SW 1271 (cell line): ENCODE measurements at places on chromosomes 5 and 9.

GRCh38 chr5:55540525-55540924, 5.8 kb upstream of the PLPP1 start:
- DNase-seq = no peak

- DNase-seq = no peak
Measured at GRCh38 chr5:141523991-141524390, 35.1 kb downstream of the PCDHGC5 start.

DNA sequence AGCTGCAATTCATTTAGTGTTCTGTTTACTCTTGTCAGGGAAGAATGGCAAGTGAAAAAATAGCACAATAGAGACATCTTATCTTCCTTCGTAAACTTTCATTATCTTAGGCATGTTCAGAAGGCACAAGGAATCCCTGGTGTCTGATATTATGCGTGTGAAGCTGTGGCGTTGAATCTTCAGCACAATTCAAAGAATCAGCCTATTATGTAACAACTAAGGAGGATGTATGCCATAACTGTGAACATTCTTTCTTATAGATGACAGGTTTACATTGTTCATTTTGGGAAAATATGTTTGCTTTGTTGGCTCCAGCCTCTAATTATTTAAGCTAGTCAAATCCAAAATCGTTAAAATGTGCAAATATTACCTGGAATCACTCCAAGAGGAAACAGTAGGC, 446.1 kb downstream of the ANXA1 start:
- DNase-seq = no peak

DNA sequence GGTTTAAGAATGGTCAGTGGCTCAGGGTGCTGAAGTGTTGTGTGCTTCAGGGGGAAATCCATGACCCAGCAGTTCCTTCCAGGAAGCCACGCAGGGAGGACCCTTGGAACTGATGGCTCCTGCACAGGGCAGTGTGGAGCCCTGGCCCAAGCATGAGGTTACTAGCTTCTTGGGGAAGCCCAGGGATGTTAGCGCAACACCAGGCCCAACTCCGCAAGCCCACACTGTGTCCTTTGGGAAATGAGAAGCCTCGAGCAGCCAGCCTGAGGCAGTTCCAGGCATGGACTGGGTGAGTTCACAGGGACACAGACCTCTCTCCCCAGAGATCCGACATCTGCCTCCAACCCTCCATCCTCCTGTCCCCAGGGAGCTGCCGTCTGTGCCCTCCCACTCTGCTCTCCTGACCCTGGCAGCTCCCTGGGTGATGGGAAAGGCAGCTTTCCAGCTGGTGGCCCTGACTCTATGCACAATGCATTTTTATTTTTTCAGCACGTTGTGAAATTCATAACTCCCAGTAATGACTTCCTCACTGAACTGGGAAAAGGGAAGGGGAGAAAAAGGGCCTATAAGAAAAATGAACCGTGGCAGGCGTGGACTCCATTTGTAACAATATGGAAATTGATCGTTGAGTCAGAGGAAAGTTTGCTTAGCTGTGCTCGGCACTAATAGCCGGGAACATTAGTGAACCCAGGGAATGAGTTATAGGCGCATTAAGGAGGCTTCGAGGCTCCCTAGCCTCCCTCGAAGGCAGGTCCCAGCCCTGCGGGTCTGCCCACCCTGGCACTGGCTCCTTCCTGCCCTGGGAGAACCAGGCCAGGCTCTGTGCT, 34.1 kb downstream of the LMX1B start:
- DNase-seq = no peak

- no peak for DNase-seq
Measured at GRCh38 chr5:151622367-151623088, 31.4 kb upstream of the FAT2 start.

DNA sequence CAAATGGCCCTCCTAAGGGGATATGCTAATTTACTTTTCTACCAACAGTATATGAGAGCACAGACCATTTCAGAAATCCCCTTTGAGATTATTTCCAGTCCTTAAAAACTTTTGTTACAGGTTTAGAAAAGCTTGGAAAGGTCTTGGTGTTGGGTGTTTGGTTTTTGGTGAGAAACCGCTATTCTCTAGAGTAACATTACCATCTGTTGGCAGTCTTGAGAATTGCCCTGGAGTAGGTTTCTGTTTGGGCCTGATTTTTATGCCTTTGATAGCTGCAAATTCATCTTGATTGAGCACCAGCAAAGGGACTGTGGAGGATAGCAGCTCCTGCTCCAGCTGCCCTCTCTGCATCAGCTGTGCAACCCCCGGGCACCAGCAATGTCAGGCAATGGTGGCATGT, 8.0 kb downstream of the NUDT2 start:
- peak; percentile 2 for DNase-seq

DNA sequence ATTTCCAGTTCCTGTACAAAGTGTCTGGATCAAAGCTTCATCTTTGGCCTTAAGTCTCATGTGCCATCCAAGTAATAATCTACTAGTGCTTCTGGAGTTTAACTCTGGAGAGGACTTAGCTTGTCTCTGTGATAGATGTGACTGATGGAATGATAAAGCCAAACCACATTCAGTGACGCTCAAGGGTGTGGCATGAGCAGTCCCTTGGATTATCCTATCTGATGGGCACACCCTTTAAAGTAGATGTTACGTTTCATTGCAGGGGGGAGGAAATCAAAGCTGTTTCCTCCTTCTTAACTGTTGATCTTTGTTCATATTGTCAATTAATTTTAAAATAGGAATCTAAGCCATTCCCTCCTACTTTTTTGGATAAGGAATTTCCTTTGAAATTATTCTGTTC, 8.5 kb upstream of the EGFLAM start:
- DNase-seq = no peak

GRCh38 chr5:147407094-147407681, 102.7 kb downstream of the DPYSL3 start:
- no peak for DNase-seq

- DNase-seq = no peak
Measured at GRCh38 chr5:78004559-78004958, 228.4 kb upstream of the TBCA start.

DNA sequence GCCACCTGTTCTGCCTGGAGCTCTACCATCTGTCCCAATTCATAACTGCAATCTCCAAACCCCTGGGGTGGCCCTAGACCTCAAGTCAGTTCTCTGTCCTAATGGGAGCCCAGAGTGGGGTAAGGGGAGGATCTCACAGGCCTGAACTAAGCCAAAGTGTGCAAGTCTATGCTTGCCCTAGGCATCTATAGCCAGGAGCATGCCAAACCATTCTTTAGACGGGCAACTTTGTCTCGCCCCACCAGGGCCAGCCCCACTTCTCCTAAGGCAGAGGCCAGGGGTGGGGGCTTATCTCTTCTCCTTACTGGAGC, 3.3 kb downstream of the ACSL6 start:
- DNase-seq = no peak

GRCh38 chr5:22842574-22842973, 10.6 kb downstream of the CDH12 start:
- DNase-seq = no peak

DNA sequence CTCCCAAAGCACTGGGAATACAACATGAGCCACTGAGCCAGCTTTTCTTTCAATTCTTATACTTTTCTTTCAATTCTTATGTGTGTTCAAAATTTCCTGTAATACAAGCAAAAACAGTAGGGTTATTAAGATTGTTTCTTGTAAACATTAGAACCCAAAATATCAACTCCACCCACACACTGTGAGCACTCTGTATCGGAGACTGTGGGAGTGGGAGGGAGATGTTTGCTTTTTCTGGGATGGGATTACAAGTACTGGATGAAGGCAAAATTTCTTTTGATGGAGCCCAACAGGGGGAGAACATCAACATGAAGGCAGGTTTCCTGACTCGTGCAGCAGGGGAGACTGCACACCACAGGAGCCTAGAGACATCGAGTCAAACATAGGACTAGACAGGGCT, 4.7 kb upstream of the CFAP90 start:
- DNase-seq = no peak

DNA sequence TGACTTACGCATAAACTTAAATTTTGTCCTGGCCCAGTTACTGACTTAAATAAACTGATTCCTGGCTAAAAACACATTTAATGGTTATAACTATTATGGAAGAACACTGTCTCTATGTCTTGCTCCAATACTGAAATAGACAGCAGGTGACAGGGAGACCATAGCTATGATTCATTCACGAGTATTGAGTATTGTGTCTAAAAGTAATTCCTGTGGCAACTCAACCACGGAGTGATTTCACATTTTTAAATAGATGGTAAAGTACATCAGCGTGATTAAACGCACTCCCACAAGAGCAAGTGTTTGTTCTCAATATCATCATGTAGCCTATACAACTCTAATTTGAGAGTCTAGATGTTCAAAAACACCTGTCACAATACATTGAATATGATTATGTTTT, 35.9 kb upstream of the PCSK1 start:
- no peak for DNase-seq

- no peak for DNase-seq
Measured at GRCh38 chr9:120221844-120222243, 358.1 kb downstream of the CDK5RAP2 start.

DNA sequence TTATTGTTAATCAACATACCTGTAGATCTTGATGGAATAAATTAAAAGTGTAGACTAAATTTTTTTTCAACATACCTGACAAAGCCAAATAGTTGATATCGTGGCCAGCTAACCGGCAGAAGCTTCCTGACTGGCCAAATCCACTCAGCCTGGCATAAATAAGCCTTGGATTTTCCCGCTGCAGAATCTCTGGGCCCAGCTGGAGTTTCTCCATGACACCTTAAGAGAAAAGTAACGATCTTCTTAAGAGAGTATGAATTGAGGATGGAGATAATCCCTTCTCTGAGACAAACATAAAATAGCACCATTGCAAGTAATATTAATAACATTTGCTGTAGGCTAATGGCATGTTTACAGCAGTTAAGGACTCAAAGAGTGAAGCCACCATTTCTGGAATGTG, 2.2 kb downstream of the AMACR start:
- DNase-seq = no peak

- no peak for DNase-seq
Measured at GRCh38 chr9:19116107-19116790, 11.0 kb downstream of the PLIN2 start.

- peak; percentile 97 for DNase-seq
Measured at GRCh38 chr5:126594748-126595485, at the start of gene ALDH7A1. Gene ALDH7A1 (minus strand): TSS chr5:126595219. CDS start chr5:126595198, 21 bp downstream.

- DNase-seq = no peak
Measured at GRCh38 chr9:89970701-89971100, 365.9 kb downstream of the GADD45G start.

- no peak for DNase-seq
Measured at GRCh38 chr5:38660194-38660668, 103.8 kb upstream of the LIFR start.

DNA sequence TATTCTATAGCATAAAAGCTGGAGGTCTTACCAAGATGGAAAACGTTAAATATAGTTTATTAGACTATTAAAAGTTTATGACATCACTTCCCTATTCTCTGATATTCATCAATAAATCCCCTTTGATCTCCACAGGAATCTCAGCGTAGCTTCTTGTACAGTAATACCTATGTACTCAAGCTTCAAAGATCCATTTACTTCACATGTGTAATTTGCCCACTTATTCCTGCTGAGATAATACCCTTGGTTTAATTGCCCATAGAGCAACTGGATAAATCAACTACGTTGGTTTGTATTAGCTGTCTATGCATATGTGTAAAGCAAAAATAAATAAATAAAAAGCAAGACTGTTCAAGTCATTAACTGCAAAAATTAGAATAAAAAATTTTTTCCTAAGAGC, 219.7 kb downstream of the EFNA5 start:
- no peak for DNase-seq

DNA sequence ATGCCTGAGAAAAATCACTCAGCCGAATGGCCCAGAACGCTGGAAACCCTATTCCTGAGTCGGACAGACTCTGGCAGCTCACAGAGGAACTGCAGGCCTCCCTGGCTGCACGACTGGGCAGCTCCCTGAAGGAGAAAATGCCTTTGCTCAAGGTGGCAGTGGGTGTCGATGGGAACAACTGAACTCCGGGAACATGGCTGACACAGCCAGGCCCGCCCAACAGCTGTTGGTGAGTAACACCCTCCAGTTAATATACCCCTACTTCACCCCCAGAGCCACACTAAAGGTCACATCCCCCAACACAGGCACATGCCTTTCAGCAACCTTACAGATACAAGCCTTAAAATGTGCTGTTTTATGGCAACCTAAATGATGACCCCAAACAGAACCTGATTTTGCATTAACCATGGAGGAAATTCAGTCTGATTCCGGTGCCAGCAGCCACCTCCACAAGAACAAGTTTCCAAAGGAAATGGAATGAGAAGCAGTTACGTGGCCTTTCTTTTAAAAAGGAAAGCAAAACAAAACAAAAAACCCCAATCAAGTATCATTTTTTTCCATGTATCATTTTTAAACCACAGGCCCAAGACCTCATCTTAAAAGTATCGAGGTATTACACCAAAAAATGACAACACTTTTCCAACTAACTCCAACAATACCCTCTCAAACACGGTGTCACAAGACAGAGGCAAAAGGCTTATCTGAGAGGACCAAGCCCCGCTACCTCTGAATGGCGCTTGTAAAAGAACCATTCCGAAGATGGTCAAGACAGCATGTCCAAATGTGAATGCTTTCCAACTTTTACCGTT, 3.1 kb downstream of the KLF9 start:
- DNase-seq = peak; percentile 22

DNA sequence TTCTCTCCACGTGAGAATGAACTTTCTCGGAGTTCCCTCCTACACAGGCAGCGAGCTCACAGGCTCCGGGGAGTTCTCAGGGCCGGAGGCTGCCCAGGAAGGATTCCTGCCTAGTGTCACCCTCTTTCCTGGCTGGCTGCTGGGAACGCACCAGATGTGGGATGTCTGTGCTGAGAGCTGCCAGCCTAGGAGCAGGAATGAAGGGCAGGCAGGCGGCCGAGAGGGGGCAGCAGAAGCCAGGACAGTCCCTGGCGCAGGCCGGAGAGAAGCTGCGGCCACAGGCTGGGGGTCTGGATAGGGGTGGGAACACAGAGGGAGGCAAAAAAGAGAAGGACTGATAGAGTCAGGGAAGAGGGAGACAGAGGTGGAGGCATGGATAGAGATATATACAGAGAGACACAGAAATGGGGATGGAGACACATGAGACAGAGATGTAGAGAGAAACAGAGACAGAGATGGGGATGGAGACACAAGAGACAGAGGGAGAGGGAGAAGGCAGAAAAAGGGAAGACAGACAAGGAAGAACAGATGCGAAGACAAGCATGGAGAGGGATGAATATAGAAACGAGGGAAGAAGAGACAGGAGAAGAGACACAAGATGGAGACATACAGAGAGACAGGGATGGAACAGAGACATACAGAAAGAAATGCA, 25.3 kb upstream of the ENHO start:
- no peak for DNase-seq

- no peak for DNase-seq
Measured at GRCh38 chr9:6761306-6761705, 3.5 kb downstream of the KDM4C start.

- no peak for DNase-seq
Measured at GRCh38 chr5:51731421-51732029, 348.3 kb downstream of the ISL1 start.

DNA sequence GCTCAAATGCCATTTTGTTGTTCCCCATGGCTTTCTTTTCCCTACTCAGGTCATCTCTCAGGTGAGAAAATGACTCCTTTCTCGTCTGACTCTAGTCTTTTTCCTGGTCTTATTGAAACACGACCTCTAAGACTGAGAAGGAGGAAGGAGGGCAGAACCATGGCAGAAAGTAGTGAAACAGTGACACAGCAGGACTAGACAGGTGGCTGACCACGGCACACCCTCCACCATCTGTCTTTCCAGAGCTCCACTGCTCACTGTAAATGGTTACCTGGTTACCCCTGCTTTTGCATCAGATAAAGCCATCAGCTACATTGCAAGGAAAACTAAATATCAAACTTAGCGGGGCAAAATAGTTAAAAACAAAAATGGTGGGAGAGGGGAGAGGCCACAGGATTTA, 30.9 kb downstream of the NR4A3 start:
- DNase-seq = no peak

- no peak for DNase-seq
Measured at GRCh38 chr9:136576269-136576626, 30.4 kb upstream of the NOTCH1 start.
